ENCODE measurements at places on chromosomes 6 and 20.

GRCh38 chr6:100171533-100172321 lies 177.7 kb upstream of the MCHR2 start:
- DNase-seq: no peak

GRCh38 chr20:8670893-8671215 lies 398.0 kb upstream of the PLCB4 start:
- DNase-seq: no peak

DNA sequence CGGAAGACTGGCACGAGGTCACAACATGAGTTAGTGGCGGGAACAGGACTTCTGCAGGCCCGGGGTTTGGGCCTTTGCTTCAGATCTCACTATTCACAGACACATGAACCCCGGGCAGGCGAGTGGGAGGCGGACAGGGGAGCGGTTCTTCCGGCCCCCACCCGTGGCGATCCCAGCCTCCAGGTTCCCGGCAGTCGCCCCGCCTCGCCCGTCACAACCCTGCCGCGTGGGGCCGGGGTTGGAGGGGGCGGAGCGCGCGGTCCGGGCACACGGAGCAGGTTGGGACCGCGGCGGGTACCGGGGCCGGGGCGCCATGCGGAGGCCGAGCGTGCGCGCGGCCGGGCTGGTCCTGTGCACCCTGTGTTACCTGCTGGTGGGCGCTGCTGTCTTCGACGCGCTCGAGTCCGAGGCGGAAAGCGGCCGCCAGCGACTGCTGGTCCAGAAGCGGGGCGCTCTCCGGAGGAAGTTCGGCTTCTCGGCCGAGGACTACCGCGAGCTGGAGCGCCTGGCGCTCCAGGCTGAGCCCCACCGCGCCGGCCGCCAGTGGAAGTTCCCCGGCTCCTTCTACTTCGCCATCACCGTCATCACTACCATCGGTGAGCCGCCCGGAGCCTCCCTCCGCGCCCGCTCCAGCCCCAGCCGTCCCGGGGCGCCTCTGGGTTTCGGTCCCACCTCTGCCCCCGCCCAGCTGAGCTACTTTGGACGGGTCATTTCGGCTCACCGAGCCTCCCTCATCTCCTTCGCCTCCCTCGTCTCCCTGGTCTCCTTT lies at the start of gene KCNK15:
Gene KCNK15, plus strand, starts transcription at position 268 of the 769 bp plus-strand sequence. Its CDS starts 46 bp downstream, at position 314.
- no peak for DNase-seq

DNA sequence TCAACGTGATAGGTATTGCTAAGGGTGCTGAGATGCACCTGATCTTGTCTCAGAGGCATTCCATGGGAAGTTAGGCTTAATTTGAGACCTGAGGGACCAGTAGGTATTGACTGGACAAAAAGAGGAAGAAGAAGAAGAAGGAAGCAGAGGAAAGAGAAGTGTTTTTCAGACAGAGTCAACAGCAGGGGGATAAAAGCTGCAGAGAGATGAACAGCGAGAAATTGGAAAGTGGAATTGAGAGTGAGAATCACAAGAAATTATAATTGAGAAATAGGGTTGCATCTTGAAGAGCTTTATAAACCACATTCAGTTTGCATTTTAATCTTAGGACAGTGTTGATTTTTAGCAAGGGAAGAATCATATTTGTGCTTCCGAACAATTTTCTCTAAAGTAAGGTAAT lies 254.0 kb downstream of the CD83 start:
- no peak for DNase-seq

- DNase-seq: no peak
Measured at GRCh38 chr6:70183538-70183937, 119.3 kb downstream of the COL9A1 start.

DNA sequence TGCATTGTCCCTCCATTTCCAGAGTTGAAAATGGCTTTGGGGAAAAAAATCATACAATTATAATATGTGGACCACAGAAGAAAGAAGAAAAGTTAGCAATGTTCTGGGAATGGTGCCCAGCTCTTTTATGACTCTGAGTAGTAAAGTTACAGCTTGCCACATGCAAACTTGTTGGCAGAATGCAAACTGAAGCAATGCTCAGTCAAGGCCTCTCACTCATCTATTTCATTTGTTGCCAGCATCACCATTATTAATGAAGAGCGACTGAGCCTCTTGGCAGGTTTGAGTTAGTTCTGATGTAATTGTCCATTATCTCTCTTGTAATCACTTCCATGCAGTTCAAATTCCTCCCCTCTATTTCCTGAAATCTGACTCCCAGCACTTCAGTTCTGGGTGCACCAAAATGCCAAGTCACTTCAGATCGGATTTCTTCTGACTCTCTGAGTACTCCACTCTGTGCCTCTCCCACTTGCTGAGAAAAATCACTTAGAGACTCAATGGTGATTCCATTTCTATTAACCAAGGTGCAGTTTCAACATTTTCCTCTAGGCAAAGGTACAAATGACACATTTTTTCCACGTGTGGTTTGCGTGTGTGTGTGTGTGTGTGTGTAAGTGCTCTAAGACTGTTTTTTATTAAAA lies 154.4 kb upstream of the STMND1 start:
- peak; percentile 99 for DNase-seq

GRCh38 chr6:89482126-89482525 lies 49.2 kb downstream of the ANKRD6 start:
- no peak for DNase-seq

GRCh38 chr6:109706513-109706912 lies 15.4 kb downstream of the FIG4 start:
- no peak for DNase-seq

DNA sequence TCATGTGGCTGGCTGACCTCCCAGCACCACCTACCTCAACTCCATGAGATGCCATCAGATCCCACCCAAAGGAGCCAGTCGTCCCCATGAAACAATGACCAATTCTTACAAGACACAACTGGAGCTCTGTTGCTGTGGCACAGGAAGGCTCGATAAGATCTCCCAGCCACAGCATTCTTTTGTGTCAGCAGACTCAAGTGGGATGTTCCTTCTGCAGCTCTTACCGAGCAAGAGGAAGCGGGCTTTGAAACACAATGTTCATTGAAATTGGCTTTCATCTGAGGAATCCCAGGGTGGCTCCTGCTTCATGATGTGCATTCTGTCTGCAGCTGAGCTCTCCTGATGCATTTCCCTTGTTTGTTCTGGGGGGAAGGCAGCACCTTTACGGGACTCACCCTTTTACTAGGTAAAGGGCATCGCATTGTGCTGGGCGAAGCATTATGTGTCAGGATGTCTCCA lies 222.0 kb upstream of the SGK1 start:
- DNase-seq: no peak

- no peak for DNase-seq
Measured at GRCh38 chr6:158825038-158825950, 6.1 kb upstream of the EZR start.

GRCh38 chr6:127877231-127877630 lies 23.6 kb downstream of the THEMIS start:
- DNase-seq: no peak

DNA sequence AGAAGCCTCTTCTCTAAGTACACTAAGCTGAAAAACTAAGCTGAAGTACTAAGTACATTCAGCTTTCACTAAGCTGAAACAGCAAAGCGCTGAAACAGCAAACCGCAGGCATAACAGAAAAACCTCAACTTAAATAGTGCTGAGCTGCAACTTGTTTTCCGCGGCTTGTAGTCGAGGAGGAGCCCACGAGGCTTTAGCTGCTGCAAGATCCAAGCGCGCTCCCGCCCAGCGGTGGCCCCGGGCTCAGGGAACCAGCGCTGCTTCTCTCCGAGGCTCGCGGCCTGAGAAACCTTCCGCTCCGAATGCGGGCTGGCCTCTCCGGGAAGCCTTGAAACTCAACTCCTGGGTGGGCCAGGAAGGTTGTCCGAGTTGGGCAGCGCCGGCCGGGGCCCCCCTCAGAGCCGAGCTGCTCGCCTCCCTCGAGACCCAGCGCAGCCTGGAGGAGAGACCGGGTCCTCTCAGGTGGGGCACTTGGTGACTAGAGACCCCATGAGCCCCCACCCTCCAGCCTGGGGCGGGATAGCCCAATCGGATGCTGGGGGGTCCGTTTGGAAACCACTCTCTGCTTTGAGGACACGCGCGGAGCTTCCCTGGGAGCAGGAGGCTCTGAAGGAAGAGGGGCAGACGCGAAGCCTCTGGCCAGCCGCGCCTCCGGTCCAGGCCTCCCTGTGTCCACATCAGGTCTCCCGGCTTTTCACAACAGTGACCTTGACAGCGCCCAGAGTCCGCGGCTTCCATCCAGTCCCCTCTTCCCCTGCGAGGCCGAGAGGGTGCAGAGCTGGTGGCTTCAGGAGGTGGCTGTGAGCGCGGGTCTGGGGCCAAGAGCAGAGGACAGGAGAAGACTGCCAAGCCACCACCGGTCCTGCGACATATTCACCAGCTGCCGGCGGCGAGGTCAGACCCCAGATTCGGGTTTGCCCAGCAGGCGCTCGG lies 38.1 kb upstream of the HLA-E start:
- no peak for DNase-seq

DNA sequence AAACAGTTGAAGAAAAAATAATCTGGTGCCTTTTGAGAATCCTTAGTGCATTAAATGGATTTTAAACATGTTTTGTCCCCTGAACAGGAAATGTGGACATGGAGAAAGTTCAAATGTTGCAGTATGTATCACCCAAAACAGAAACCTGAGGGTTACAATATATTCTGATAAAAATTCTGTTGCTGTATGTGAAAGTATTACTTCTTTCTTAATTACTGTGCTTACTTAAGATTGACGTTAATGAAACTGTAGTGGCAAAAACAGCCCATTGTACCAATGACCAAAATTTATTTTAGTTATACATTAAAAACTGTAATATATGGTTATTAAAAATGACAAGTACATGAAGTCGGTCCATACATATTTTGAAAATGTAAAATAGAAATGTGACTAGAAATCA lies 100.6 kb downstream of the PRDM1 start:
- no peak for DNase-seq

GRCh38 chr6:139587469-139587868 lies 213.0 kb upstream of the CITED2 start:
- DNase-seq: peak; percentile 89

GRCh38 chr6:167706313-167707109 lies 120.2 kb upstream of the AFDN start:
- no peak for DNase-seq

GRCh38 chr6:47545223-47545622 lies 67.6 kb downstream of the CD2AP start:
- no peak for DNase-seq

DNA sequence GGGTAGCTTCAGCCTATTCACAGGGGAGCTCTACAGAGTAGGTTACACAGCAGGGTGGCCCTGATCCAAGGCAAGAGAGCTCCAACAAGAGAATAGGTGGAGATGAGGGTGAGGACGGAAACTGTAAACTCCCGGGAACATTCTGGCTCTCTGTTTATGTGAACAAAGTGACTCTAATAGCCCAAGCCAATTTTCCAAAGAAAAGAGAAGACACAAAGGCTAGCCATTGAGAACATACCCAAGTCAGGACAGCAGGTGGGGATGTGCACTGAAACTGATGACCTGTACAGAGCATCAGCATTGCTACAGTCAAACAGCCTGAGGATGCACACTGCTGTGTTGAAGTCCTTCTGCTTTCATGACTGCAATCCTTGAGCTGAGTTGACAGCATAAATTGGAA lies 136.0 kb upstream of the TOP1 start:
- DNase-seq: no peak

DNA sequence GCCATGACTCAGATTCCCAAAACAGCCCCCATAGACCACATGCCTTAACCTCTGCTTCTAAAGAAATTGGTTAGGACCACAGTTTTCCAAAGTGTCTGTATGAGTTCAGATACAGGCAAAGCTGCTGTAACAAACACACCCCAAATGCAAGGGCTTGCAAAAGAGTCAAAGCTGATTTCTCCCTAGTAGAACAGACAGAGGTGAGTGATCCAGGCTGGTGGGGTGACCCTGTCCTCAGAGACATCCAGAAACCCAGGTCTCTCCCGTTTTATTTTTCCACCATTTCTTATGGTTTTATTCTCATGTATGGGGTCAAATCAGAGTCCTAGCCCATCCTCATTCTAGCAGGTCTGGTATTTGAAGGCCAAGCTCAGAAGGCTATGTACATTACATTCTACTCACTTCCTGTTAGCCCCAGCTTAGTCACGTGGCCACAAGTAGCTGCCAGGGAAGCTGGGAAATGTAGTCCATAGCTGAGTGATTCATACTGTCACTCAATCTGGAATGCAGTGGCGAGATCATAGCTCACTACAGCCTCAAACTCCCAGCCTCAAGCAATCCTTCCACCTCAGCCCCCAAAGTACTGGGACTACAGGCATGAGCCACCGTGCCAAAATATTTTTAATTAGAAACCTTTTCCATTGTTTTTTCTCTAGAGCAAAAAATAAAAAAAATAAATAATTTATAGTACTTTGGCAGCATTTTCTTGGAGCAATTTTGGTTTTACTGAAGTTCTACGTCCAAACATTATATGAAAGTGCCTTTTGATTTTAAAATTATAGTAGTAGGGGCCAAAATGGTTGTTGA lies 175.2 kb downstream of the ZMYND8 start:
- peak; percentile 47 for DNase-seq

- DNase-seq: no peak
Measured at GRCh38 chr6:117354671-117355070, 71.1 kb downstream of the ROS1 start.

DNA sequence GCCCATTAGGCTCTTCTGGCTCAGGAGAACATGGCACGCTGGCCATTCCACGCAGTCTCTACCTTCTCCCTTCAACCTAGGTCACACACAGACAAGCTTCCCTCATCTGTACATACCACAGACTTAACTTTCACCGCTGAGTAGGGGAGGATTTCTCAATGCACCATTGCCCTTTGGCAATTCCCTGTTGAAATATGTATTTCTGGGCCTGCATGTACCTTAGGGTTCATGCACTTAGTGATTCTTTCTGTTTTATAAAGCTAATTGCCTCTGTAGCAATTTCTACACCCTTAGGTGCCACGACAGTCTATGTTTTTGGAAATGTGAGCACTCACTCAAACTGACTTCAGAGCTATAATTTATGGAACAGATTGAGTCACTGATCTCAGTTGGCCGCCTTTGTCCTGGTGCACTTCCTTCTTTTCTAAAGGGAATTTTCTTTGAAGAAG lies 253.8 kb upstream of the PRDM1 start:
- no peak for DNase-seq

- no peak for DNase-seq
Measured at GRCh38 chr6:157068691-157069324, 254.5 kb downstream of the TMEM242 start.

- no peak for DNase-seq
Measured at GRCh38 chr6:99512033-99512432, 3.2 kb downstream of the USP45 start.

- DNase-seq: no peak
Measured at GRCh38 chr6:158131926-158132325, 36.1 kb downstream of the SERAC1 start.

GRCh38 chr20:25676164-25676809 lies 20.4 kb downstream of the ZNF337 start:
- DNase-seq: peak; percentile 28

GRCh38 chr6:64330694-64331307 lies 695.2 kb downstream of the PHF3 start:
- DNase-seq: peak; percentile 14

DNA sequence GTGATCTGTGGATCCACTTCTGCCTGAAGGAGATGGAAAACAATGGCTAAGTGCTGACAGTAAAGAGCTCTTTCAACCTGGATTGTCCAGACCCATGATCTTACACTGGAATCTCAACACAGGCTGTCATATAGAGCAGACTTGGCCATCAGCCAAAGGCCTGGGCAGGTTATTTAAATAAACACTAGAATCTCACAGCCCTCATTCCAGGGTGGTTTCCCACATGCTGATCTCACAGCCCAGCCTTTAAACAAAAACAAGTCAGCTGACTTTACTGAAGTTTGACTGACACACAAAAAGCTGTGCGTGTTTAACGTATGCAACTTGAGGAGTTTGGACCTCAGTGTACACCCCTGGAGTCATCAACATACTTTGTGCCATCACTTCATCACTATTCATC lies 28.4 kb downstream of the SYNDIG1 start:
- DNase-seq: no peak

Measured in fibroblast of the conjunctiva (primary cell).